Activated CD4-positive, alpha-beta memory T cell treated with anti-CD3 and anti-CD28 coated beads, Interleukin-2, amount 10 ng/mL, durations not matched to agents 7 days and 5 days (primary cell): ENCODE measurements at places on chromosomes 2 and 18. TPM values are rescaled to one million over a fixed set of nuclear protein-coding genes. Genes with fewer than 3 reads are reported as not detected.

DNA sequence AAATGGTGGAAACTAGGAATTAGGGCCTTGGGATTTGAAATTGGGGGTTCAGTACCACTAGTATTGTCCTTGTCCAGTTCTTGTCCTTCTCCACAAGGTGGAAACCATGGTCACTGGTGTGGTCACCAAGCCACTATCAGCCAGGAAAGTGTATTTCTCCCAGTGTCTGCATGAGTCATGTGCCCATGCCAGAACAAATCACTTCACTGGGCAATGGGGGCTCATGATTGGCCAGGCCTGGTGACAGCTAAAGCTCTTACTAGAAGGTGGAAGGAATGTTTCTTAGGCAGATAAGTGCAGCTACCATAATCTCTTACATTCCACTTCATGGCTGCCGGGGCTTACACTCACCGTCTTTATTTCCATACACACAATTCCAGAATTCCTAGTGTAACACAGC lies 124.8 kb upstream of the TACR1 start:
- DNase-seq, result no peak

DNA sequence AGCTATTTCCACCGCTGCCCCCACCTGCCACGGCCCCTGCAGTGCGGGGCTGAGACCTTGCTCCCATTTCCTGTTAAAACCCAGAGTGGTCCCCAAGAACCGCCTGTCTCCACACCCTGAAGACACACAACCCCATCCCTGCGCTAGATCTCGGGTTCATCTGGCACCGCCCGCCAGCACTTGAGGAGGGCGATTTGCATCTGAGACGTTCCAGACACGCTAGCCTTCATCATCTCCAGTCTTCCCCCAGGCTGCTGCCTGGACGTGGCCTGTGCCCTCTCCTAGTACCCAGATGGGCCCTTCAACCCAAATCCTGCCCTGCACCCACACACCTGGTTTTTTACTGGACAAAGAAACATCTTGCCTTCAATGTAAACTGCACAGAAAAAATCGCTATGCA lies 49.8 kb downstream of the SLC66A2 start:
- no peak for DNase-seq

- no peak for DNase-seq
Measured at GRCh38 chr2:12879649-12880048, 162.9 kb downstream of the TRIB2 start.

DNA sequence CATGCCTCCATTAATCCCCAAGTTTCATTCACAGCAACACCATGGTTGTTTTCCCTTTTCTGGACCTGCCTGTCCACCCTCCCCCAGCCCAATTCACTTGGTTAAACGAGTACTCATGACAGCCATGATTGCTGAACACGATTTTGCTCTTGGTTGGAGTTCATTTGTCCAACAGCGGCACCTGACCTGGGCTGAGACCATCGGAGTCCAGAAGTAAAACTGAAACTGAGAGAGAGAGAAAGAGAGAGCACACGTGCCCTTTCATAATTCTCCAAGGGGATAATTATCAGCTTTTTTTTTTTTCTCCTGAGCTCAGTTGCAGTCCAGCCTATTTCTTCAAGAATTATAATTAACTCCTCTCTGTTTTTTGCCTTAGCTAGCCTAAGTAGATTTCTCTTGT lies 13.7 kb upstream of the KIF5C start:
- DNase-seq, result no peak

DNA sequence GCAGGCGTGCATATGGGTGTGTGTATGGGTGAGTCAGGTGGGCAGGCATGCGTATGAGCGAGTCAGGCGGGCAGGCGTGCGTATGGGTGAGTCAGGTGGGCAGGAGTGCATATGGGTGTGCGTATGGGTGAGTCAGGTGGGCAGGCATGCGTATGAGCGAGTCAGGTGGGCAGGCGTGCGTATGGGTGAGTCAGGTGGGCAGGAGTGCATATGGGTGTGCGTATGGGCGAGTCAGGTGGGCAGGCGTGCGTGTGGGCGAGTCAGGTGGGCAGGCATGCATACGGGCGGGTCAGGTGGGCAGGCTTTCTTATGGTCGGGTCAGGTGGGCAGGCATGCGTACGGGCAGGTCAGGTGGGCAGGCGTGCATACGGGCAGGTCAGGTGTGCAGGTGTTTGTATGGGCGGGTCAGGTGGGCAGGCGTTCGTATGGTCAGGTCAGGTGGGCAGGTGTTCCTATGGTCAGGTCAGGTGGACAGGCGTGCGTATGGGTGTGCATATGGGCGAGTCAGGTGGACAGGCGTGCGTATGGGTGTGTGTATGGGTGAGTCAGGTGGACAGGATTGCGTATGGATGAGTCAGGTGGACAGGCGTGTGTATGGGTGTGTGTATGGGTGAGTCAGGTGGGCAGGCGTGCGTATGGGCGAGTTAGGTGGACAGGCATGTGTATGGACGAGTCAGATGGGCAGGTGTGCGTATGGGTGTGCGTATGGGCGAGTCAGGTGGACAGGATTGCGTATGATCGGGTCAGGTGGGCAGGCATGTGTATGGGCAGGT lies 28.7 kb upstream of the KLF11 start:
- DNase-seq, result no peak

DNA sequence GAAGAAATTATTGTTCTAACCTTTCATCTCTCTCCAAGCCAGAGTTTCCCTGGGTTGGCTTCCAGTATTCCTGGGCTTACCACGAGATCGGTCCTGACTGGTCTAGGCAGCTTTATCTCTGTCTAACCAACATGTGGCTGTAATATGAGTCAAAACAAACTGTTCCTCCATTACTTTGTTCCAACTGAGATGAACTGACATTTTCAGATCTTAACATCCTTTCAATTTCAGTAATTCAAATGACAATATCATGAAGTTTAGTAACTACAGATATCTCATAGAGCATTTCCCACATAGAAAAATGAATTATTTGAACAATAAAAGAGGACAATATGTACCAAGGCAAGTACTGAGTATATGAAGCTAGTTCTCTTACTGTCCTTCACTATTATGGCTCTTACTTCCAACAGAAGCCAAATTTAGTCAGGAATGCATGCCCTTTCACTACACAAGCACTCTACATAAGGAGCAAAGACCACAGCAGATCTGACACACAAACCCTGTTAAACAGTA lies 15.5 kb downstream of the SLC25A12 start:
- no peak for DNase-seq

DNA sequence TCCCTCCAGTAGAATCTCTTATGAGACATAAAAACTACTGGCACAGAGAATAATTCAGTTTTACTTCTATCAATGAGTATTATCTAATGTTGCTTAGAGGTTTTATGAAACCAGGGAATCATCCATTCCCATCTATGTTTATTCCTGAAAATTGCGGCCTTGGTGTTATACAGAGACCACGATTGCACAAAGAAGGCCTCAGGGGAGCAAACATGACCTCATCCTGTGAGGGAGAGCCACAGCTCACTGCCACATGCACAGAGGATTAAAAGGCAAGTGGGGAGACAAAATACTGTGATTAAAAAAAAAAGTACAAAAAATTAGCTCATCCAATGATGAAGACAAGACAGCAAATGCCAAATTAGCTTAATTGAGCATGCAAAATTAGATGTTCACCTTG lies 111.8 kb upstream of the SLC35G4 start:
- DNase-seq, result no peak

- DNase-seq, result peak; percentile 15
Measured at GRCh38 chr2:128469203-128469602, 150.5 kb upstream of the HS6ST1 start.

DNA sequence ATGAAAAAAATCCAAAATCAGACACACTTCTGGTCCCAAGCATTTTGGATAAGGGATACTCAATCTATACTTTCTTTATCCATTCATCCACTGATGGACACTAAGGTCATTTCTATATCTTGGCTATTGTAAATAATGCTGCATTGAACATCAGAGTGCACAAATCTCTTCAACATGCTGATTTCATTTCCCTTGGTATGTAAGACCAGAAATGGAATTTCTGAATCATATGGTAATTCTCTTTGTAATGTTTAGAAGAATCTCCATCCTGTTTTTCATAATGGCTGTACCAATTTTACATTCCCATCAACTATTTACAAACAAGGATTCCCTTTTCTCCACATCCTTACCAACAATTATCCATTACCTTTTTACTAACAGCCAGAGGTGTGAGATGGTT lies 33.7 kb upstream of the MCM6 start:
- DNase-seq, result no peak

- DNase-seq, result no peak
Measured at GRCh38 chr2:179661986-179662385, 199.4 kb downstream of the ZNF385B start.

ZC3H6 gene
- total RNA-seq, result 14.7 TPM

SULT1C2 gene
- total RNA-seq, result not detected

NGEF gene
- total RNA-seq, result 0.48 TPM

POTEC gene
- total RNA-seq, result not detected

LPIN2 gene
- 79.6 TPM for total RNA-seq

CCDC148 gene
- total RNA-seq, result not detected

ACVR1 gene
- 27.6 TPM for total RNA-seq

LIPG gene
- not detected for total RNA-seq

RANBP2 gene
- total RNA-seq, result 51.1 TPM
